ENCODE measurements at places on chromosomes 1 and 21.

DNA sequence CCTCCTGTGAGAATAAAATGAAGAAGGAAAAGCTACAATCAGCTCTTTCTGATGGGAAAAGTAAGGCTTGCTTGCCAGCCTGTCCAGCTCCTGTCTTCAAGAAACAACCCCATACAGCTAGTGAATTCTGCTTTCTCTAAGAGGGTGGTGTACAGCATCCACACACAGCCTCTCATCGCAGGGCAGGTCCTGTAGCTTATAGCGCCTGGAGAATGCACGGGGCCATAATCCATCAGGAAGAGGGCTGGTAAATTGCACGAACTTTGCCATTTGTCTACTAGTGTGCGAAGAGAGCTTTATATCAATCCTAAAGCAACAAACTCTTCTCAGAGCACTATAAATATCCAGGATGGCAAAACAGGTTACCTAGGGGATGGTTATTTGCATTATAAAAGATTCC lies 83.3 kb upstream of the SAMSN1 start:
- H3K36me3 ChIP-seq, result peaks cover 3% of the 10 kb centered on the region
- no peak overlapping the region for H3K4me3 ChIP-seq
- no peak for DNase-seq
- H3K27me3 ChIP-seq, result no peaks in the 10 kb centered on the region
- H3K4me1 ChIP-seq, result peaks cover 24% of the 10 kb centered on the region

DNA sequence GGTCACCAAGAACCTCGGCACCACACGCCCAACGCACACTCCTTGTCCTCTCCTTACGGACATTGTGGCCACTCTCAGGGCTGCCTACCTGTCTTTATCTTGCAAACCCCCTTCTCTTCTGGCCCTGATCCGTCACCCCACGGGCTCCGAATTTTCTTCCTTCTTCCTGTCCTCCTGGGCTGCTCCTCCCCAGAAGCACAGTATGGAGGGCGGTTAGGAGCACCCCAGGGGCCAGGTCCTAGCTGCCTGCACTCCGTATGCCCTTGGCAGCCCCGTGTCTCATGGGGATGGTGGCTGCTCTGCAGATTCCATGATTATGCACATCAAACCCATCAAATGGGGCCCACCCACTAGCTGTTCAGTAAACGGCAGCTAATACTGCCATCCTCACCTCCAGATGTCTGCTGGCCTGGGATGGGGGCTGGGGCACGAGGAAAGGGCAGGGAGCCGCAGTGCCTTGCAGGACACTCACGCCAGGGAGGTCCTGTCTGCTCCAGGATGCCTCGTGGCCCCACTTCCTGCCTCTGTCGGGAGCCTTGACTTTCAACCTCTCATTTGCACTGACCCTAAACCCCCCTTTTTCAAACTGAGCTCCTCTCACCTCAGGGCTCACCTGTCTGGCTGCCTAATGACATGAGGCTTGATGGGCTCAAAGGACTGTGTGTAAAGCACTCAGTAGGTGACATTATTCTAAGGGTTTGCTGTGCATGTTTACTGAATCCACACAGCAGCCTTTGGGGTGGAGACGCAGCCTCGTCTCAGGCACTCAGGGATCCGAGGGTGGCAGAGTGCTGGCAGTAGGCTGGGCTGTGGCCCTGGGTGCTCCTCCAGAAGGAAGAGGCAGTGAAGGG lies 4.4 kb downstream of the TTC34 start:
- no peak overlapping the region for H3K27ac ChIP-seq
- DNase-seq, result no peak
- H3K4me1 ChIP-seq, result no peaks in the 10 kb centered on the region
- H3K4me3 ChIP-seq, result no peak overlapping the region
- H3K27me3 ChIP-seq, result peaks cover 4% of the 10 kb centered on the region

DNA sequence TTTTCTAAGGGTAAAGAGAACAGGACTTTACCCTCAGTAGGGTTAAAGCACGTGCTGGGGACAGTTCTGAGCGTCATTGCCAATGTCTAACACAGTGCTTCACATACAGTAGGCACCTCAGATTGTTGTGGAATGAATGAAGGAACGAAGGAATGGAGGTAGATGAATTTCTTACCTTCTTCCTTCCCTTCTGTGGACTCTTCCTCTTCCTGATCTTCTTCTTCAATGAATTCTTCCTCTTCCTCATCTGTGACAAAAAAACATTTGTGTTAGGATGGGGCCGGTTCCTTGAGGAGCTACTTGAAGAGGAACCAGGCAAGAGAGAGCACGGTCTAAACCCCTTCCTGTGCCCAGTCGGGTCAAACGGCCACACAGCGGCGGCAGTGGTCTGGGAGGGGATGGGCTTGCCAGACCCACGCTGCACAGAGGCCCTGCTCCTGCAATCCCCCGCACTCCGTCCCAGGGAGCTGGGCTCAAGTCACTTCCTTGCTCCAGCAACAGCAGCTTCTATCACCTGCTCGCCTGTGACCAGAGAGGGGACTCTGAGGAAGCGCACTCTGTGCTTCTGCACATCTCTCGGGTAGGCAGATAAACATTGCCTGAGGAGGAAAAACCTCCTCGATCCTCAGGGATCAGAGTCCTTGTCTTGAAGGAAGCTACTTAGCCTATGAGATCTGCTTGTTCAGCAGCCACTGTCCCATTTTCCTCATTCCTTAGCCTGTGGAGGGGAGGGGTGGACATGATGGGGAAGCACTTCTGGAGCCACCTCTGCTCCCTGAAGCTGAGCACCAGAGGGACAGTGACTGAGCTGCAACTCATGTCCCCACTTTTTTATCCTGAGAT lies 8.0 kb upstream of the SLC30A2 start:
- no peak overlapping the region for H3K4me3 ChIP-seq
- H3K36me3 ChIP-seq, result no peaks in the 10 kb centered on the region
- DNase-seq, result no peak
- H3K27me3 ChIP-seq, result peaks cover 55% of the 10 kb centered on the region
- H3K27ac ChIP-seq, result no peak overlapping the region

DNA sequence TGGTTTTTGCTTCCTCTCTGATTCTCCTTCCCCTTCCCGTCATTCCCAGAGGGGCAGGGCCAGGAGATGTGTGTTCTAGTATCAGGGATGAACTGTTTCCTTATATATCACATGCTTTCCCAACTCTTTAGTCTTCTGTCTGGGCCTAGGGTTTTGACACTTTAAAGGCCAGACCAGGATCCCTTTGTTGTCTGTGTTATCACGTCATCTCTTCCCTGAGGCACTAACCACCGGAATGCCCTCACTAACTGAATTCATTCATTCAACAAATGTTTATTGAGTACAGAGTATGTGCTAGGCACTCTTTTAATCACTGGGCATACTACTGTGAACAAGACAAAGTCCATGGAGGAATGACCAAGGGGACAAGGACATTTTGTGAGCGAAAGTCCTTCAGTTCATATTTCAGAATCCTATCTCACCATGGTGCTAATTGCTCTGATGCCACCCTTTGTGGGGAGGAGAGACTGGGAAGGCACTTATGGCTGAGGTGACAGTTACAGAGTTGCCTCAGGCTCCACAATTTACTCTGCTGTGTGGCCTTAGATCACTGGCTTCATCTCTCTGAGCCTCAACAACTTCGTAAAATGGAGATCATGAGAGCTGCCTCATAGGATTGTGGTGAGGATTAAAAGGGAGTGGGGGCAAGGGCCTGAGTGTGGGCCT lies 12.0 kb upstream of the ZNF362 start:
- no peaks in the 10 kb centered on the region for H3K4me1 ChIP-seq
- DNase-seq, result no peak
- no peaks in the 10 kb centered on the region for H3K36me3 ChIP-seq
- peaks cover 27% of the 10 kb centered on the region for H3K27me3 ChIP-seq

DNA sequence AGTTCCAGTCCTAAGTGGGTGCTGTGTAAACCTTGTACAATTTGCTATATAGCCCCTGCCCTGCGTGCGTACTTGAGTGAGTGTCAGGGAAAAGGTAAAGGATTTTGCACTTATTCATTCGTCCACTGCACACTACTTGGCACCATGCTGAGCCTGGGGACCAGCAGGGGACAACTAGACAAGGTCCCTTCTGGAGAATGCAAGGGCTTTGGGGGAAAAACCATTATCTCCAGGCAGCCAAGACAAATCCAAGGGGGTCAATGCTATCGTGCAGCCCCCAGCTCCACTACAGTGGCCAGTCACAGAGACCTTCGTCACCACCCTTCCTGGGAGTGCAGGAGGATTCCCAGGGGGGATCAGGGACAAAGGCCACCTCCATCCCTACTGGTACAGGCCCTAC lies 39.7 kb downstream of the MATN1 start:
- no peak overlapping the region for H3K4me3 ChIP-seq
- H3K36me3 ChIP-seq, result no peaks in the 10 kb centered on the region
- DNase-seq, result no peak

DNA sequence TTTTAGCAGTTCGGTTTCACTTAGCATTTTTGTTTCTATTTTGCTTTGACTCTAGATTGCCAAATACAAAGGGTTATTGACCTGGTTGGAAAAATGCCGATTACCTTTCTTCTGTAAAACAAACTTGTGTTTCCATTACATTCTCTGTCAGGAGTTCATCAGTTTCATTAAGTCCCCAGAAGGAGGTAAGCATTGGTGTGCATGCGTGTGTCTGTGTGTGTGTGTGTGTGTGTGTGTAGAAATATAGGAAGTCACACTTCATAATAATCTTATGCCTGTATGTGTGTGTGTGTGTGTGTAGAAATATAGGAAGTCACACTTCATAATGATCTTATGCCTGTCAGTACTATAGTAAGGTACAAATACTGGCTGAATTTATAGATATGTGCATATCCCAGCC lies 10.0 kb downstream of the RGSL1 start:
- H3K27me3 ChIP-seq, result peaks cover 25% of the 10 kb centered on the region
- no peak overlapping the region for H3K4me3 ChIP-seq
- no peak for DNase-seq
- H3K36me3 ChIP-seq, result no peaks in the 10 kb centered on the region

DNA sequence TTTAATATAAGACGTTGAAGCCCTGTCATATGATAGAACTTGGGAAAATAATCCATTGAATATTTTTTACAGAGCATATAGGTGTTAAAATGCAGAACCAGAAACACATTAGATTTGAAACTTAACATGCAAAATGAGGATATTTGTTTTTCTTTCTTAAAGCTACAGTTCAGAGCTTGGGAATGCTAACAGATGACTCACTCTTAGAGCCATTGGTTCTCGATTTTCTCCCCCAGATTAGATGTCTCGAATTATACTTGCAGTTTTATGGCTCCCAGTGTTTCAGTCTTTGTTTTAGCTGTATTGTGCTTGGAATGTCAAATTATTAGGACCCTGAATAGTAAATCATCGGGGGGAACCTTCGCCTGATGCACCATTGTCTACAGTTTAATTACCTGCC lies 575.7 kb upstream of the ZP4 start:
- no peak for DNase-seq
- H3K4me3 ChIP-seq, result no peak overlapping the region
- no peaks in the 10 kb centered on the region for H3K36me3 ChIP-seq
- H3K27me3 ChIP-seq, result no peaks in the 10 kb centered on the region
- no peak overlapping the region for H3K27ac ChIP-seq

DNA sequence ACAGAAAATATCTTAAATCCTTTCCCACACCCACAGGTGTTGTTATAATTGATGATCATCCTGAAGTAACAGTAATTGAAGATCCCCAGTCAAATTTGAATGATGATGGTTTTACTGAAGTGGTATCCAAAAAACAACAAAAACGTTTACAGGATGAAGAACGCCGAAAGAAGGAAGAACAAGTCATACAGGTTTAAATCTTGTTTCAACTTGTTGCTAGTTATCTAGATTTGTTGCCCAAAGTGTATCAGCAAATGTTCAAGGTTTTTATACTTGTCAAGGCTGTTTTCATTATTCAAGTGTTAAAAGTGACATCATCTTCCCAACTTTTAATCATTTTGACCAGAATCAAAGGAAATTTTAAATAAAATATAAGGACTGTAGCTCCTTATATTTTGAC lies 64.7 kb downstream of the PRRC2C start:
- peaks cover 85% of the 10 kb centered on the region for H3K36me3 ChIP-seq
- H3K4me1 ChIP-seq, result peaks cover 15% of the 10 kb centered on the region
- no peaks in the 10 kb centered on the region for H3K27me3 ChIP-seq
- no peak overlapping the region for H3K27ac ChIP-seq
- no peak for DNase-seq

DNA sequence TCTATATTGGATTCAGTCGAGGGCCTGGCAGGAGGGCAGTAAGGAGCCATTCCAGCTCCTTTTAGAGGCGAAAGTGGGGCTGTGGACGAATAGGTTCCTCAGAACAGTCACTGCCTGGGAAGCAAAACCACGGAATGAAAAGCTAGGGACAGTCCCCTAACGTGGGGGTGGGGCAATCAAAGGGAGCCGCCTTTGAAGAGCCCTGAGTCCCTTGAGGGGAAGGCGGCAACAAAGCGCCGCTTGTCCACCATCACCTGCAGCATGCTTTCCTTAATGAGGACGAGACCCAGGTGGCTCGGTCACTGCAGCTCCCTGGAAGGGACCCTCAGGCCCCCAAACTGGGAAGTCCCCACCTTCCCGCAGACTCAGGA lies 184.7 kb downstream of the ETS2 start:
- peaks cover 41% of the 10 kb centered on the region for H3K4me1 ChIP-seq
- H3K4me3 ChIP-seq, result no peak overlapping the region
- H3K27me3 ChIP-seq, result no peaks in the 10 kb centered on the region
- no peak overlapping the region for H3K27ac ChIP-seq

GRCh38 chr21:36784947-36785346 lies 86.0 kb downstream of the SIM2 start:
- peaks cover 1% of the 10 kb centered on the region for H3K4me1 ChIP-seq
- DNase-seq, result no peak
- H3K27me3 ChIP-seq, result no peaks in the 10 kb centered on the region
- H3K4me3 ChIP-seq, result no peak overlapping the region
- H3K27ac ChIP-seq, result no peak overlapping the region
- no peaks in the 10 kb centered on the region for H3K36me3 ChIP-seq

DNA sequence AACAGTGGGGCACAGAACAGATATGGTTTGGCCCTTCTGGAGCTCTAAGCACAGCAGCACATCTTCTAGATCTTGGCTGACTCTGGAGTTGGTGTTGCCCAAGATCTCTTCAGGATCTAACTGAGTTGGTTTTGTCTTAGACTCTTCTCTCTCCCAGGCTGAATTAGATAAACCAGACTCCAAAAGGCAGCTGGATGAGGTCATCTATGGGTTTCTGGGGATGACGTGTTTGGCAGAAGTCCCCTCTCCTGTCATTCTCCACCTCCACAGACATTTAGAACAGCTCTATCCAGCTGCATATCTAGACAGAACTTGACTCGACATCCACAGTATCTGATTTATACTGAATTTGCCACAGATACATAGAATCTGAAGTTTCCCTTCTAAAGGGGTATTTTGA lies 75.3 kb downstream of the ST6GALNAC5 start:
- H3K27ac ChIP-seq, result no peak overlapping the region
- no peaks in the 10 kb centered on the region for H3K4me1 ChIP-seq
- H3K4me3 ChIP-seq, result no peak overlapping the region
- no peaks in the 10 kb centered on the region for H3K27me3 ChIP-seq

GRCh38 chr1:218317061-218317460 lies 28.1 kb upstream of the TGFB2 start:
- no peak overlapping the region for H3K4me3 ChIP-seq
- H3K36me3 ChIP-seq, result peaks cover 26% of the 10 kb centered on the region
- no peaks in the 10 kb centered on the region for H3K27me3 ChIP-seq
- H3K4me1 ChIP-seq, result no peaks in the 10 kb centered on the region
- DNase-seq, result no peak

- H3K27me3 ChIP-seq, result peaks cover 58% of the 10 kb centered on the region
- no peaks in the 10 kb centered on the region for H3K36me3 ChIP-seq
- no peak overlapping the region for H3K27ac ChIP-seq
- H3K4me1 ChIP-seq, result peaks cover 8% of the 10 kb centered on the region
- DNase-seq, result no peak
- H3K4me3 ChIP-seq, result no peak overlapping the region
Observed at GRCh38 chr1:156622581-156623297, 3.5 kb downstream of the HAPLN2 start.

- no peak overlapping the region for H3K4me3 ChIP-seq
- H3K36me3 ChIP-seq, result no peaks in the 10 kb centered on the region
- no peaks in the 10 kb centered on the region for H3K27me3 ChIP-seq
- no peak for DNase-seq
- no peaks in the 10 kb centered on the region for H3K4me1 ChIP-seq
Observed at GRCh38 chr1:81225789-81226602, 574.7 kb upstream of the ADGRL2 start.

All from activated T-helper 2 cell treated with anti-CD3 and anti-CD28 coated beads, Interferon-gamma antibody, Interleukin-2, Interleukin-4, amounts not matched to agents 10 μg/mL and 5 μg/mL and 100 μg/mL, durations not matched to agents 14 hours and 24 hours and 36 hours (primary cell).